NCI-H526 treated with DMSO at 0.1 percent for 48 hours (cell line): ENCODE measurements at places on chromosomes 4 and X.

DNA sequence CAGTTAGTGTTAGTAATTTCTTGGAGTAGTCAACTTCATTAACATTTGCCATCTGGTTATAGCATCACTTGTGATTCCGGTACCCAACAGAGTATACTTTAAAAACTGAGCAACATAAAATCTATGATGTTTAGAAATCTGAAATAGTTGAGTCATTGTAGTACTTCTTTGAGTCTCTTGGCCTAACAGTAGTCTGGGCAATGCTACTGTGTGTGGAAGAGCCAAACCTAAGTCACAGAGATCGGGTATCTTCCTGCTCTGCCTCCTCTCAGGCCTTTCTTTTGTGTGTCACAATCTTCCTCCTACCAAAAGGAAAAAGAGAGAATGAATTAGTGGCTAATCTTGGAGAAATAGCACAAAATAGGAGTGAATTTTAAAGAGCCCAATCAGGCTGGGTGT is 25.5 kb downstream of the DCUN1D4 start:
- DNase-seq = no peak

DNA sequence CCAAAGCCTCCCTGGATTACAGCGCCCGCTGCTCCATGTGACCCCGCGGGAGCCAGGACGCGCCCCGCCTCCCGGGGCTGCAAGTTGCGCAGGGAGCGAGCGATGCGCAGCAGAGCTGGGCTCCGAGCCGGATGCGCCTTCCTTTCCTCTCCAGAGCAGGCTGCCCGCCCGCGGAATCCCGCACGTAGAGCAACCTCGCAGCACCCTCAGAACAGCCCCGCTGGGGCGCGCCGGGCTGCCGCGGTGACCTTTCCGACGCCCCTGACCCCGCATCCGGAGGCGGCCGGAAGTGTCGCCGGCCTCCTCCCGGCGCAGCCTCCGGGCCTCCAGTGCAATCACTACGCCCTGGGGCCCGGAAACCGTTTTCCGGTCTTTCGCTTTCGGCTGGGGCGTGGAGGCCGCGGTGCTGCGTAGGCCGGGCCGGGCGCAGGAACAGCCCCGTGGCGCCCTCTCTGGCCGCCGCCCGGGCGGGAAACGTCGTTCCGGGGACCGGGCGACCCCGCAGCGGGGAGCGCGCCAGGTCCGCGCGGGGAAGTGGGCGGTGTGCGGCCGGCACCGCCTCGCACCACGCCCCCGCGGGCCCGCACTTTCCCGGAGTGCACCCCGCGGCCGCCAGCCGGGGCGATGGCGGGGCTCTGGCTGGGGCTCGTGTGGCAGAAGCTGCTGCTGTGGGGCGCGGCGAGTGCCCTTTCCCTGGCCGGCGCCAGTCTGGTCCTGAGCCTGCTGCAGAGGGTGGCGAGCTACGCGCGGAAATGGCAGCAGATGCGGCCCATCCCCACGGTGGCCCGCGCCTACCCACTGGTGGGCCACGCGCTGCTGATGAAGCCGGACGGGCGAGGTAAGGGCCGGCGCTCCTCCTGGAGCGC is at the start of gene CYP4V2:
TSS of gene CYP4V2 (plus strand) at position 368 of the 866 bp plus-strand sequence. CDS start at position 625, 257 bp downstream.
- DNase-seq = peak; percentile 31

DNA sequence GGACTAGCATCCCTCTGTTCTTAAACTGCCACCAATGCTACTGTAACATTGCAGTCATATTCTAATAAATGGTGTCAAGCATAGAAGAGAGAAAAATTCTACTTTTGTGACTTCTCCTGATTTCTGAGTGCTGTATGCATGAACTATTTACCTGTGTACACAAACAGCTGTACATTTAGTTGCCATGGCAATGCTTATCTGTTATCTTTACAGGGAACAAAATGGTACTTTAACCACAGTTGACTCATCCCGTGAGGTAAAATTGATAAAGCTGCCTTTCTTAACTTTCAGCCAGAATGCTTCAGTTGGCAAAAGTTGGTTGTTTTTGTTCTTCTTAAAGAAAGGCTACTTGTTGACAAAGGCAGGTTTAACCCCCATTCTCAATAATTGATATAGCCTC is 587.5 kb upstream of the MAGEB2 start:
- DNase-seq = no peak

DNA sequence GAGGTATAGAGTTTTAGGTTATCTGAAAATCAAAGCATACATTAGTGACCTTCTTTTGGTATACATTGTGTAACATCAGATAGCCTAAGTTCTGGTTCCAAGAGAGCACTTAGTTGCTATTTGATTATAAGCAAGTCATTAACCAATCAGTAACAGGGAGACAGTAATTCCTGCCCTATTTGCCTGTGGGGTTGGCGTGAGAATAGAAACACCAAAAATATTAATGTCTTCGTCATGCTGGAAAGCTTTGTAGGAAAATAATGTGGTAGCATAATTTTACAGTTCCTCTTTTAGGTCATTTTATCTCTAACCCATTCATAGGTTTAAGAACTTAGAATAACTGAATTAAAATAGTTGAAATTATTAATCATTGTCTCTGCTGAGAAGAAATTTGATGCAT is 37.8 kb downstream of the NPNT start:
- no peak for DNase-seq

DNA sequence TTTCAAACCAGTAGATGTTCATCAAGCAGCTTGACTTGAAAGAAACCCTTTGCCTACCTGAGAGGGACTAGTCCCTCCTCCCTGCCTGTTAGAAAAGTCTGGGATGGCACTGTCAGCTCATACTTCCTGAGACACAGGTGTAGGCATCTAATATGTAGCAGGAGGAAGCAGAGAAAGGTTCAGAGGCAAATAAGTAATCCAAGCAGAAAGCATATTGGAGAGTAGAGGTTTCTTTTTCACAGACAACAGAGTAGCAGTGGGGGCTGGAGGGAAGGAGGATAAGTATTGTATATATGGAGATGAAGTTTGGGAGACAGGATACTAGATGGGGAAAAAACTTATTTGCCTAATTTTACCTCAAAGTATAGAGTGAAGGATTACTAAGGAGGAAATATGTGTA is 81.5 kb downstream of the FNIP2 start:
- no peak for DNase-seq

DNA sequence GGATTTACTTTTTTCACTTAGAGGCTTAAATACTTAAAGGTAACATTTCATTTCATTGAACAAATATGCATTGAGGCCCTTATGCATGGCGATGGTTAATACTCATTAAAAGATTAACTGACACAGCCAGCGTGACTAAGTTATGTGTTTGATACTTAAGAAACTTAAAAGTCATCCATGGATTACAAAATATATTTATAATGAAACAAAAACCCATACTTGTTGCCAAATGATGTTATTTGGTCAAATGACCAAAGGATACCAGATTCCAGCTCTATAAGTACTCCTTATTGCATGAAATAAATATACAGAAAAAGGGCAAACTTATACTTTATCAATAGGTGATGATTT is 26.7 kb downstream of the ZNF330 start:
- DNase-seq = no peak

- no peak for DNase-seq
These were observed 34.2 kb downstream of the ATXN3L start for GRCh38 chrX:13285693-13286092.

DNA sequence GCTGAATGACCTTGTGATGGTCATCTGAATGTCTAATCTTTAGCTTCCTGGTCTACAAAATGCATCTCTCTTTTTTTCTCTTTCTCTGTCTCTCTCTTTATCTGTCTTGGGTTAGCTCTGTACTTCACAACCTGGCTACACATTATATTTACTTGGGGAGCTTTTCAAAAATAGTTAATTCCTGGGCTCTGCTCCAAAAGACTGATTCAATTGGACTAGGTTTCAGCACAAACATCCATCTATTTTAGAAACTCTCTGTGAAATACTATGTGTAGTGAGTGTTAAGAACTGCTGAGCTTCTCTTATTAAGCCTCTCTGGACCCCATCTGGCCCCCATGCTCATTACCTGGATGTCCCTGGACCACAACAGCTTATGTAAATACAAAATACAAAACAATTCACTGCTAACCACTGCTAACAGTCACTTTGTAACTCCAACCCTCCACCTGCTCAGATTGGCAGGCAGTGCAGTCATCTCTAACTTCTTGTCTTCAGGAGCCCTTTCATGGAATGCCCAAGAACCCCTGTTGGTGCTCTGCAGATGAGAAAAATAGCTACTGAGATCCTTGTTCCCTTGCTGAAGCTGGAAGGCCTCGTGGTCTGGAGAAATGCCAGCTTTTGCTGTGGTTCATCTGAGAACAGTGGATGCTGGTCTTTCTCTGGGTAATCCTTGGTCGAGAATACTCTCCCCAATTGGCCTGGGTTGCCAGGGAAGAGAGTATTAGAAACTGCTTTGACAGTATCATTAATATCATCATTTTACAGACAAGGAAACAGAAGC is 14.8 kb upstream of the BOD1L1 start:
- no peak for DNase-seq

DNA sequence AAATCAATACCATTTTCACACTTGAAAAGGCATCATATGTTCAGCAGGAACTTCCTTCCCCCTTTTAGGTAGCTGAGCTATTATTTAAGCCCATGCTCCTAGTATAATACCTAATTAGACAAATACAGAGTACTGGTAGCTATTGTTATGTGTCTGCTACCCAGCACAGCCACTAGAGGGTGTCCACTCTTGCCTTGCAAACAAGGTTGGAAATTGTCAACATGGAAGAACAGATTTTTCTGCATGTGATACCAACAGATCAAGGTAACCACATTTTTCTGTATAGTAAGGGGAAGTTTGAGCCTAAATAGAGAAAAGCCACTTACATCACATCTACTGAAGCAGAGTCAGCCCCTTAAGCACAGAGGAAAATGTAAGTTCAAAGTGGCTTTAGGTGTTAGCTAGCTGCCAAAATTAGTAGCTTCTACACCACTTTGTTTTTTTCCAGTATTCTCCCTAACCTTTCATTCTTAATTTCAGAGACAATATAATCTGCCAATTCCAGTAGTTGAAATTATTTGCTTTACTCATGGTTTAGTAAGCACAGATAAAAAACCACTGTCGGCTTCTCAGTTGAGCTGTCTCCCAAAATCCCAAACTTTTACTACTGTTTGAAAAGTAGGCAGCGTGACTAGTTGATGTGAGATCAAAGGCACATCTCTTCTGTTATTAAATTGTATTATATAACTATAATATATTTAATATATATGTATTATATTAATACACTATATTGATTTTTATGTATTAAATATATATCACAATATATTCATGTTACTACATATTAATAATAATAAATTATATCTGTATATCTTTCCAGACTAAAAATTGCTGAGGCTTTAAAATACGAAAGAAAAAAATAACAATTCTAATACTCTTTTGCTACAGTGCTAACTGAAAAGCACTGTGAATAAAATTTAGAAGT is 38.2 kb downstream of the EDNRA start:
- DNase-seq = peak; percentile 22

DNA sequence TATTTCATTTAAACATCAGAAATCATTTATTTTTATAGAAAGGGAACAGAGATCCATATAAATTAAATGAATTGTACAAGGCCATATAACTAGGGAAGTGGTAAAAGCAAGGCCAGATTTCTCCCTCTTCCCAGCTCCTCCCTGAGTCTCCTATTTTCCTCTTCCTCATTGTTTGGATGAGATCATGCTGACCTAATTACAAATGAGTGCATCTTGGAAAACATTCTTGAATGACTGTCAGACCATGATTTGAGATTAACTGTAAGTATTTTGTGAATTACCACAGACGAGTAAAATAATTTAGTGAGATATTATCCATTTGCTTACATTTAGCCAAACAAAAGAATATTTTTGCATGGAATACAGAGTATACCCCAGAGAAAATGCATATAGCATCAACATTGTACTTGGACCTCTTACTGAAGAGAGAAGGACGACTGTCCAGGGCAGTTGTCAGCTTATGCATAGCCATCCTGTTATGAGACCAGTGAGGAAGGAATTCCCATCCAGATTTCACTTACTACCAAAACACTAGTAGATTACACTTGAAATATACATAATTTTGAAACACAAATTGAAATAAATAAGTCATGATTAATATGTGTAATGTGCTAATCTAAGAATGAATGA is 47.3 kb downstream of the SLAIN2 start:
- DNase-seq = no peak

- DNase-seq = no peak
These were observed 389.9 kb upstream of the EMCN start for GRCh38 chr4:100907465-100908454.

GRCh38 chr4:107117726-107118125 is 81.6 kb upstream of the DKK2 start:
- no peak for DNase-seq

- DNase-seq = no peak
These were observed 6.5 kb downstream of the ZFYVE28 start for GRCh38 chr4:2411786-2412510.

- no peak for DNase-seq
These were observed 159.7 kb downstream of the NSUN7 start for GRCh38 chr4:40909363-40909876.

- DNase-seq = no peak
These were observed 169.0 kb upstream of the MAP3K15 start for GRCh38 chrX:19684311-19684710.

GRCh38 chrX:125306335-125306866 is 13.3 kb upstream of the TEX13C start:
- no peak for DNase-seq

GRCh38 chr4:83905952-83906351 is 370.0 kb downstream of the GPAT3 start:
- no peak for DNase-seq

DNA sequence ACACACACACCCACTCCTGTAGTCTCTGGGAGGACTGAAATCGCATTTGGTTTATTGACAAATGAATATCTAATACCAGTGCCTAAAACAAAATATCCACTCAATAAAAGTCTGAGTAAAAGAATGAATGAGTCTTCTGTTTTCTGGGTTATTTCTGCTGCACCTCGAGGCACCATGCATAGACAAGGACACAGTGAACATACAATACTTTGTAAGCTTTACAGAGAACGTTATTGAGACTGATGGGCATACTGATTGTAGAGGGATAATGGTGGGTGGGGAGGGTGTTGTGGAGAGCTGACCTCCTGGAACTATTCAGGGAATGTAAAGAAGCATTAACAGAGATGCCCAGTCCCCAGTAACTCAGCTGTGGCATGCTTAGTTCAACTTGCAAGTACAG is 14.1 kb upstream of the KCNIP4 start:
- DNase-seq = no peak

- no peak for DNase-seq
These were observed 61.3 kb upstream of the MXRA5 start for GRCh38 chrX:3407781-3408180.

DNA sequence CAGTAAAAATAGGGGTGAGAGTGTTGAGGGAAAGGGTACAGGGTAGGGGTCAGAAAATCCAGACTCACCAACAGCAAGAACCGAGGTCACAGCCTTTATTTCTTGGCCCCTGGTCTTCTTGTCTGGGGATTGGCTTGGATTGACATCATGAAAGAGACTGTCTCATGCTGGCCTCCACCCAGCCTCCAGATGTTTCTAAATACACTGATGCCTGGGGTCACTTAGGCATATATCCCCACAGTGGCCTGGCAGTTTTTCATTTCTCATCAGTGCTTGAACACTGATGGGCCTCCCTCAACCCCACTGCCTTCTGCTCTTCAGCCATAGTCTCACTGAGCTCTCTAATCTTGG is 173.9 kb downstream of the RTL9 start:
- no peak for DNase-seq

DNA sequence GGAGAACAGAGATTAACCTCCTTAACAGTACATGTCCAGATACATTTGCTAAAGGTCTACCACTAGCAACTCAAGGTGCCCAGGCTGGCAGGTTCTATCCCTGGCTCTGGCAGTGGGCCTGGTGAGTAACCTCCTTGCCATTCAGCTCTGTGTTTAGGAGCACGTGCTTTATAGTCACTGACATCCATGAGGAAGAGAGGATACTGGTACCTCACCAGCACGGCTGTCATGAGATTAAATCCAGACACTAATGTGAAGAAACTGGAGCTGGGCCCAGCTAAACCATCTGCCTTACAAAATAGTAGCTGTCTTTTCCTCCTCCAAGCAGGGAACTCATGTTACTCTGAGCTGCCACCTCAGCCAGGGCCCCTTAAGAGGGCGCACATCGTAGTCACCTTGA is 45.3 kb downstream of the GPRASP3 start:
- DNase-seq = no peak
